ENCODE measurements at places on chromosomes 5 and 9. TPM values are rescaled to one million over a fixed set of nuclear protein-coding genes. Genes with fewer than 3 reads are reported as not detected.

GABRG2 gene
- not detected for polyA plus RNA-seq

ELL2 gene
- 2.8 TPM for polyA plus RNA-seq

SLC45A2 gene
- polyA plus RNA-seq: 0.33 TPM

- no peak for DNase-seq
Observed at GRCh38 chr5:102411-103043, 10.6 kb downstream of the PLEKHG4B start.

GRCh38 chr9:127662617-127663016 lies 44.2 kb upstream of the CFAP157 start:
- no peak for DNase-seq

GRCh38 chr9:128102861-128103588 lies 24.5 kb downstream of the PTGES2 start:
- no peak for DNase-seq

DNA sequence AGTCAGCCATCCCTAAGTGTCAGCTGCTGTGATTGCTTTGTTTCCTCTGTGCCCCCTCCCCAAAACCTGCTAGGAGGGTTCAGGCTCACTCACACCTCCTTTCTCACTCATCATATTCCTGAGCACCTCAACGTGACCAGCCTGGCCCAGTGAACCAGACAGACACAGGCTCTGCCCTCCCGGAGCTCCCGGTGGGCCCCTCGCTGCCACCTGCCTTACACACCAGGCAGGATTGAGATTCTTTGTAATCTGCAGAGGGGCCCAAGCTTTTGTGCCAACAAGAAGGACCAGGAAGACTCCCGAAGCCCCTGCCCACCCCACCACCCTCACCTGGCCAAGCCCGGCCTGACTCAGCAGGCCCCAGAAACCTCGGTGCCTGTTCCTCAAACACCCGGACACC lies 87.8 kb downstream of the NTNG2 start:
- no peak for DNase-seq

GRCh38 chr5:112995764-112996618 lies 19.4 kb downstream of the DCP2 start:
- peak; percentile 39 for DNase-seq

DNA sequence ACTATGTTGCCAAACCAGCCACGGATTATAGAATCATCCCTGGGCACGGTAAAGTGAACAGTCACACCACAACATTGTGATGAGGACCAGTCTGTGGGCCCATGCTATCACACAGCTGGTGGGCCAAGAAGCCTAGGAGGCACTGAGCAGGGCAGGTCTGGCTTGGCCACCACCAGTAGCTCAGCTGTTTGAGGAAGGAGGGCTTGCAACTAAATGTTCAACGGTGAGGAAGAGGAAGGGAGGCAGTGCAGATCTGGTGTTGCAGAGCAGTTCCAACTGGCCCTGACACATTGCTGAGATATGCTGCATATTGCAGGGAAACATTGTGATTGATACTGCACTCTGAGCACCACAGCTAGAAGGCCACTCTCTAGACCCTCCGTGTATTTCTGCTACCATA lies 77.9 kb upstream of the ATG10 start:
- DNase-seq: no peak

DNA sequence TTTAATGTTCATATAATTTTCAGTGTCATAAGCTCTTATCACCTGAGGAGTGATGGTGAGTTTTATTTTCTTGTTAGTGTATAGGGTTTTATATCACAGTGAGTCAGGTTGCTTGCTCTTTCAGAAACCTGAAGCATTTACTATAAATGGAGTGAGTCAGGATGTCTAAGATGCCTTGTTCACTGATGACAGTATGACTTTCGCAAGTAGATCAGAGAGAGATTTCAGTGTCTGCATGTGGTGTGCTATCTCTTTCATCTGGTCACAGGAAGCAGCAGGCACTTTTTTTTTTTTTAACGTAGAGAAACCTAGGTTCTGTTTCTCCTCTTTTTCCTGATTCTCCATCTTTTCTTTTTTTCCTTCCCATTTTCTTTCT lies 237.1 kb downstream of the DMRTA1 start:
- no peak for DNase-seq
